Caki2 (cell line): ENCODE measurements at places on chromosomes 16 and 17. TPM values are rescaled to one million over a fixed set of nuclear protein-coding genes. Genes with fewer than 3 reads are reported as not detected.

DNA sequence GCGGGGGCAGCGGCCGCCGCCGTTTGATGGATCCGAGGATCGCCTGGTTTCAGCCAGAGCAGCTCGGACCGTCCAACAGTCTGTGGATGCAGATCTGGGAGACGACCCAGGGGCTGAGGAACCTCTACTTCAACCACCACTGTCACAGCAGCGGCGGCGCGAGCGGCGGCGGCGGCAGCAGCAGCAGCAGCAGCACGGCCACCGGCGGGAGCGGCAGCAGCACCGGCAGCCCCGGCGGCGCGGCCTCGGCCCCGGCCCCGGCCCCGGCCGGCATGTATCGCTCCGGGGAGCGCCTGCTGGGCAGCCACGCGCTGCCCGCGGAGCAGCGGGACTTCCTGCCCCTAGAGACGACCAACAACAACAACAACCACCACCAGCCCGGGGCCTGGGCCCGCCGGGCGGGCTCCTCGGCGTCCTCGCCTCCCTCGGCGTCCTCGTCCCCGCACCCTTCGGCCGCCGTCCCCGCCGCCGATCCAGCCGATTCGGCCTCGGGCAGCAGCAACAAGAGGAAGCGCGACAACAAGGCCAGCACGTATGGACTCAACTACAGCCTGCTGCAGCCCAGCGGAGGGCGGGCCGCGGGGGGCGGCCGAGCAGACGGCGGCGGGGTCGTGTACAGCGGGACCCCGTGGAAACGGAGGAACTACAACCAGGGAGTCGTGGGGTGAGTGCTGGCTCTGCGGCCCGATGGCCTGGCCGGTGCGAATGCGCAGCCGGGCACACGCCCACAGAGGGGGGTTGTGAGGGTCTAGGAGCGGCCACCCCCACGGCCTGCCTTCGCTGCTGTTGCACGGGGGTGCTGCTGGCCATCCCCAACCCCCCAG, 702 bp downstream of the TENT4B start:
- DNase-seq, result peak; percentile 20

DNA sequence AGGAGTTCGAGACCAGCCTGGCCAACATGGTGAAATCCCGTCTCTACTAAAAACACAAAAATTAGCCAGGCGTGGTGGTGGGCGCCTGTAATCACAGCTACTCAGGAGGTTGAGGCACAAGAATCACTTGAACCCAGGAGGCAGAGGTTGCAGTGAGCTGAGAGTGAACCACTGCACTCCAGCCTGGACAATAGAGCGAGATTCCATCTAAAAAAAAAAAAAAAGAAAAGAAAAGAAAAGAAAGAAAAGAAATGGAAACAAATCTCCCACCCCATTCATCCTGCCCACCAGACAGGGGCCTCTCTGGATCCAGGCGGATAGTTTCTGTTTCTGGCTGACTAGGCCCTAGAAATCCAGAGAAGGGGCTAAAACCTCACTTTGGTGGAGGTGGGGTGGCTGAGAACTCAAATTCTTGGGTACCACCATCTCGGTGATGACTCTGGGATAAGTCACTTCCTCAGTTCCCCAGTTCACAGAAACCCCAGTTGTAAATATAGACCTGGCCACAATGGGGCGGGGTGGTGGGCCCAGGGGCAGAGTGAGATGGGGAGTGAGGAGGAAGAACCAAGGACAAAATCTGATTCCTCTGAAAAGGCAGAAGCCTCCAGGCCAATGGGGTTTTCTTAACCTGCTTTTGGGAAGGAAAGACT, 22.2 kb downstream of the SOCS1 start:
- DNase-seq, result no peak

DNA sequence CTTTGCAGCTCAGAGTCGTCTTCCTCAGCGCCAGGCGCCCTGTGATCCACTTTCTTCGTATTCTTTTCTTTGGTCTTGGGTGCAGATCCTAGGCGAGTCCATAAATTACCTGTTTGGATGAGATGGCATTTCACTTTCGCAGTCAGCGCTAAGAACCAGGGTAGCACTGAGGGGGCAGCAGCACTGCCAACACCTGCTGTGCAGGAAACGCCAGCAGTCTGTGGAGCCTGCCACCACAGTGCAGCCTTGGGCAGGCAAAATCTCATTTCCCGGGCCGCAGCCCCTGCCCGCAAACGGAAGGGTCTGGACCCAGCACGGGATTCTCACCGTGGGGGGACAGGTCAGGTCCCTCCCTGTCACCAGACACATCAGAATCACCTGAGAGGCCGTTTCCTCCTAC, 12.2 kb upstream of the ITGAE start:
- DNase-seq, result no peak

DNA sequence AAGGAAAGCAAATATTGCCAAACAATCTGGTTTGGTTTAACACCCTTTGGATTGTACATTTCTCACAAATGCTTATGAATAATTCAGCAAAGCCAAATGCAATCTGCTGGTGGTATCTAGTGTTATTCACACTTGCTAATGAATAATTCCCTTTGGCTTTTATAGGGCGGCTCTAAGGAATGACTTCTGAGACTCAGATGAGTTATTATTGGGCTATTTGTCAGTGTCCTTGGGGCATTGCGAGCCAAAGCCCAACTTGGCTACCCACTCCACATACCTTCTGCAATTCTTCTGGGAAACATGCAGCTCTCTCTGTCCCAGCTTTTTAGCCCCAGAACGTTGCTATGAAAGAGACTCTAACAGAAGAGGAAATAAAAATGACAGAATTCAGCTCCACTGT, 41.1 kb downstream of the FTO start:
- DNase-seq, result peak; percentile 70

- DNase-seq, result no peak
These were observed 113.1 kb downstream of the RAP1GAP2 start for GRCh38 chr17:2909175-2909845.

DNA sequence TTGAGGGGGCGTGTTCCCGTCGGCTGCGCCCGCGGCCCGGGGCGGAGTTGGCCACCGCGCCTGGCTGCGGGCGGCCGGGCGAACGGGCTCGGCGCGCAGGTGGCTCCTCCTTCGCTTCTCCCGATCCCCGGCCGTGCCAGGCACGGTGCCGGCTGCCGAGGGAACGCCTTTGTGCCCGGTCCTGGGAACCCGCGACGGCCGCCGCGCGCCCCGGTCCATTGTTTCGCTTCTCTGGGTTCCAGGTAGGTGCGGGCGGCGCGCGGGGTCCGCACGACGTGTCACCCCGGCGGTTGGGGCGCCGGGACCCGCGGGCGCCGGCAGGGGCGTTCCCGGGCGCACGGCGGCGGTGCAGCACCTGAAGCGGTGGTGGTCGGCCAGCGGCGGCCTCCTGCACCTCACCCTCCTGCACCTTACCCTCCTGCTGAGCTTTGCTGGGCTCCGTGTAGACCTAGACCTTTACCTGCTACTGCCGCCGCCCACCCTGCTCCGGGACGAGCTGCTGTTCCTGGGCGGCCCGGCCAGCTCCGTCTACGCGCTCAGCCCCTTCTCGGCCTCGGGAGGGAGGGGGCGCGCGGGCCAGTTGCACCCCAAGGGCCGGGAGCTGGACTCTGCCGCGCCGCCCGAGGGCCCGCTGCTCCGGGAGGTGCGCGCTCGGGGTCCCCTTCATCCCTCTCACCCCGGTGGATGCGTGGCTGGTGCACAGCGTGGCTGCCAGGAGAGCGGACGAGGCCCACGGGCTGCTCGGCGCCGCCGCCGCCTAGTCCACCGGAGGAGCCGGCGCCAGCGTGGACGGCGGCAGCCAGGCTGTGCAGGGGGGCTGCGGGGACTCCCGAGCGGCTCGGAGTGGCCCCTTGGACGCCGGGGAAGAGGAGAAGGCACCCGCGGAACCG, 99.9 kb downstream of the EFCAB13 start:
- DNase-seq, result no peak

DNA sequence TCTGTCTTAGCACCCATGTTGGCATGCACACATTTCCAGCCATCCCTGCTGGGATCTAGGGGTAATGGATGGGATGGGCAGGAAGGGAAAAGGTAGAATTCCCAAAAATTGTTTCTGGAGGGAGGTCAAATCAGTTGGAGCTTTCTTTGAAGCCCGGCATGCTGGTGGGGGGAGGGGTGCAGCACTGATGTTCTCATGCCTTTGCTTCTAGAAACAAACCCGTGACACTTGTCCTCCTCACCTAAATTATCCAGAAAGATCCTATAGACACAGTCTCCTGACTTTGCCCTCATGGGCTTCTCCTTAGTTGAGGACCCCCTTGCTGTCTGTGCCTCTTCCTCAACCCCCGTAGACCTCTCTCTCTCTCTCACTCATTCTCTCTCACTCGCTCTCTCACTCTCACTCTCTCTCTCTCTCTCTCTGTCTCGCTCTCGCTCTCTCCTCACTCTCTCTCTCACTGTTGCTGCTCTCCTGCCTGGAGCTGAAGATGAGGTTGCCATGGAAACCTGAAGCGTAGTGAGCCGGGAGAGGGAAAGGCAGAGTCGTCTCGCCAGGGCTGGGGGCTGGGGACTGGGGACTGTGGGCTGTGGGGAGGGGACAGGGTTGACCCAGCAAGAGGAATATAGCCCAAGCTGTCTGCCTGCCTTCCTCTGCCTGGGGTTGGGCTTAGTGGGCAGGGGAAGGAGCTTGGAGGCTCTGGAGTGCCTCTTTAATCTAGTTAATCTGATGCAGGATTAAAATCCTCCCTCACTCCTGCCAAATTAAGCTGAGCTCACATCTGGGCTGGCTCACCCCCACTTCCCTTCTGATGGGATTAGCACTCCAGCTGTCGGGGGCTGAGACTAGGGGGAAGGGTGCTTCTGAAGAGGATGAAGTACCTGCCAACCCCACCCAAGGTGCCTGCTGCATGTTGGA, 16.1 kb downstream of the LASP1 start:
- no peak for DNase-seq

DNA sequence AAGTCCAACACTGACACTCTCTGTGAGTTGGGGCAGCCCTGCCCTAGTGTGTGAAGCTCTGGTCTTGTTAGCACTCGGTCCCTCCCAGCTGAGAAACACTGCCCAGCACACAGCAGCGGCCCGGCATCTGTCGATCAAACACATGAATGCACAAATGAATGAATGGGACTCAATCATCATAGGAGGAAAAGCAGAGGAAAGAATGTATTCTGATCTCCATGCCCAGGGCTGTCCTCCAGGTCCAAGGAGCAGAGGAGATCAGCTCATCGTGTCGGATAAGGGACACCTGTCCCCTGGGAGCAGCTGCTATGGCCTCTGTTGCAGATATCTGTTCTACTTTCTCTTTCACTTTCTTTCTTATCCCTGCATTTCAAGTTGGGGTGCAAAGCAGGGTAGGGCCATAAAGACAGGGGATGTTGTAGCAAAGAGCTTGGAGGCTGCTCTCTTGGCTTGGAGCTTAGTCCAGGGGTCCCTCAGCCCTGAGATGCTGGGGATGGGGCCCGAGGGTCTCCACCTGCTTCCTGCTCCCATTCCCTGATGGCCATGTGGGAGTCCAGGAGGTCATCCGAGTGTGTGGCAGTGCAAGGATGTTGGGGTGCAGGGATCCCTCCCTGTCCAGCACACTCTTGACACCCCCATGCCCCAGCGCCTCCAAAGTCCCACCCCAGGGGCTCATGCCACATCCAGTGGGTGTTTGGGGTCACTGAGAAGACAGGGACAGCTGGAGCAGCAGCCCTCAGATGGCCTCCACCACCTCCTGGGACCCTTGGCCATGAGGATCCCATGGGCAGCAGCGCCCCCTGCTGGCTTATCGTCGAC, 88.2 kb downstream of the IRF8 start:
- DNase-seq, result no peak

DNA sequence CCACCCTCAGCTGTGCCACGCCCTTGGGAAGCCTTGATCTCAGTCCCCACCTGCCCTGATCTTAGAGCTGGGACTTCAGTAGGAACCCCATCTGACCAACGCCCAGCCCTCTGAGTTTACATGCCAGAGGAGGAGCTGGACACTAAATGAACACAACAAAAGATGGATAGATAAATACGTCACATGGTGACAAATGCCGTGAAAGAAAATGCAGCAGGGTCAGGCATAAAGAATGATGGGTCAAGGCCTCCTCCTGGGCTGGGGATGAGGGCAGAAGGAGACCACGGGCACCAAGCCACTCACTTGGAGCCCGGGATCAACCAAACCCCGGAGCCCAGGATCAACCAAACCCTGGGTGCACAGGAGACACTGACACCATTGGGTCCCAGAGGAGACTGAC, 354.9 kb downstream of the C16orf95 start:
- no peak for DNase-seq

DNA sequence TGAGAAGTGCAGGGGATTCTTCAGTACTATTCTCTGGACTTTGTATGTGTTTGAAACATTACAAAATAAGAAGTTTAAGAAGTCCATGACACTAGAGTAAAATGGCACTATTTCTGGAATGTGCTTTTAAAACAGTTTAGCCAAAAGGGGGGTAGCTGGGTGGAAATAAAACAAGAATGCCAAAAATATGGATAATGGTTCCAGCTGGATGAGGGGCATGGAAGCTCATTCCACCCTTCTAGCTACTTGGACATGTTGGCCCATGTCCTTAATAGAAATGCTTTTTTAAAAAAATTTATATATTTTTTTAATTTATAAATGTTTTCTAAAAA, 13.1 kb downstream of the ZC3H7A start:
- no peak for DNase-seq

- no peak for DNase-seq
These were observed 100.2 kb downstream of the CYLD start for GRCh38 chr16:50842013-50842505.

Gene ITGAL
- not detected in 2 replicates for total RNA-seq

Gene CCT6B
- 0.70 TPM in 1 of 2 replicates, not detected in the other for total RNA-seq

Gene CD300C
- not detected in 2 replicates for total RNA-seq
